NCI-H345 (cell line): ENCODE measurements at places on chromosomes 2 and 18.

- no peak for DNase-seq
These were observed 18.8 kb upstream of the TEX44 start for GRCh38 chr2:231573698-231574421.

GRCh38 chr2:238233625-238234024 lies 6.2 kb downstream of the HES6 start:
- DNase-seq, result no peak

DNA sequence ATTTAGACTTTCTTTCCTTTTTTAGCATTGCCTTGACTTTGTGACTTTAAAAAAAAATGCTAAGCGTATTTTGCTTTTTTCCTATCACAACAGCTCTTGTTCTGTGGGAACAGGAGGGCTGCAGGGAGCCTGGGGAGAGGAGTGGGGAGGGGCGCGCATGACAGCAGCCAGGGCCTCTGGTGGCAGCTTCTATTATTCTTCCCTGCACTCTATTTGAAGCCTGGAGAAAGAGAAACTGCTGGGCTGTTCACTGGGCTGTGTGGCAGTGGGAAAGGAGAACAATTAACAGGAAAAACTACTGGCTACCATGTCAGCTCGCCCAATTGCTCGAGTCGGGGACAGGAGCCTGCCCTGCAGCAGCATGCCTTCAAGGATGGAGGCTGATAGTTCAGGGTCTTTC lies 119.0 kb upstream of the ZBTB14 start:
- no peak for DNase-seq

DNA sequence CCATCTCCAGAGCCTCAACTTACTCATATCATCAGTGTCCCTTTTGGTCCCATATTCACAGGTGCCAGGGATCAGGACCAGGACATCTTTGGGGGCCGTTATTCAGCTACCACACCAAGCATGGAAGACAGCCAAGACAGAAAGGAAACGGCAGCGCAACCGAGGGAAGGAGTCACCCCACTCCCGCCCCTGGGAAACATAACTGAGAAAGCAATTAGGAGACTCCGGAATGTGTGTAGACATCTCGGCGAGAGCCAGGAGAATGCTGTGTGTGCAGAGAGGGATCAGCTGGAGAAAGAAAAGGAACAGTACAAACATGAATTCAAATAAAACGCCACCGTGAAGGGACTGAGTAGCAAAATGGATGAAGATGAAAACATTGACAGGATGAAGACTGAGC lies 13.4 kb upstream of the BOK start:
- no peak for DNase-seq

- no peak for DNase-seq
These were observed 874 bp downstream of the NDUFAF7 start for GRCh38 chr2:37232131-37232933.

- DNase-seq, result no peak
These were observed 134.8 kb downstream of the GCA start for GRCh38 chr2:162478721-162479129.

DNA sequence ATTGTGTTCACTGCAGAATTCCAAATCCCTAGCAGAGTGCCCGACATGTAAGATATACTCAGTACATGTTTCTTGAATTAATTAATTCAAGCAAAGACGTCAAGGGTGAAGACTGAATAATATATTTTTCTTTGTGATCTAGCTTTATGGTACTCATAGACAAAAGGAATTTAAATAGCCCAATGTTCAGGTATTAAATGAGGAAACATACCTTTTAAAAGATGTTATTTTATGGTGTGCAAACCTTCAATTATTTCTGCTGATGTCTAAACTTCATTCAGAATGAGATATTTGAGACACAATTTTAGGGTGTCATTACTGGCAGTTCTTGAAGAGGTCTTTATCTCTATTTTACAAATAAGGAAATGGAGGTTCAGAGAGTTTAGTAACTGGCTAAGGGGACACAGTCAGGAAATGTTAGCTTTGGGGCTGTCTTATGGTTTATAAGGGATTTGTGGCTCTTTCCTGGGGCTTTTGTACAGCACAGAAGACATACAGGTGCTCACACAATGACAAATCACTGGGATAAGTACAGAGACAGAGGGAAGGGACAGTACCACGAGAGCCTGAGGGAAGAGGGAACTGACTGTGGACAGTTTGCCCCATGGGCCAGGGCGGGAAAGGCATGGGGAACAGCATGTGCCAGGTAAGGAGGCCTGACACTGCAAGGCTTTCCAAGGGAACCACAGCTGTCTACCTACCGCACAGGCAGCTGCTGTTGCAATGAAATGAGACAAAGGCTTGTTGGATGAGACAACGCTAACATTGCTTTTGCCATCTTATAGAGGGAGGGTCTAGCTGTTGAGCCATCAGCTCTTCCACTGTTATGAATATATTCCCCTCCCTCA lies 155.3 kb downstream of the DDX1 start:
- no peak for DNase-seq

DNA sequence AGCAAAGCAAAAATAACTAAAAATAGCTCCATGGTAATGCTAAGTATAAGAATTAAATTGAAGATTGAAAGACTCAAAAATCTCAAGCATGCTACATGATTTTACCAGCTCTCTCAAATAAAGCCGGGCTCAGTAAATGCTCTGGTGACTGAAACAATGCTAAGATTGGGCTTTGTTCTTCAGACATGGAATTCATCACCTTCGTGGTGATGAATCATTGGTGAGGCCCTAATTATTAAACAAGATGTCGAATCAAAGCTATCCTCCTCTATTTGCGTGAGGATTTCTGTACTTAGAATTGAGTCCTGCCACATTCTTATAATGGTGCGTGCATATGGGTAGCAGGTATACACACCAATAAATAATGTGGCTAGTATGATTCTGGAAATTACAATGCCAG lies 58.8 kb upstream of the LRRTM1 start:
- no peak for DNase-seq

- DNase-seq, result peak; percentile 69
These were observed 41.4 kb downstream of the STEAP3 start for GRCh38 chr2:119264781-119265692.

- no peak for DNase-seq
These were observed 140.6 kb upstream of the ID2 start for GRCh38 chr2:8541223-8541622.

- DNase-seq, result peak; percentile 8
These were observed 190.4 kb downstream of the KIAA1328 start for GRCh38 chr18:37019157-37019827.

GRCh38 chr18:48962994-48963561 lies 12.3 kb upstream of the SMAD7 start:
- DNase-seq, result no peak

- DNase-seq, result no peak
These were observed 38.7 kb downstream of the INPP4A start for GRCh38 chr2:98483257-98483861.

DNA sequence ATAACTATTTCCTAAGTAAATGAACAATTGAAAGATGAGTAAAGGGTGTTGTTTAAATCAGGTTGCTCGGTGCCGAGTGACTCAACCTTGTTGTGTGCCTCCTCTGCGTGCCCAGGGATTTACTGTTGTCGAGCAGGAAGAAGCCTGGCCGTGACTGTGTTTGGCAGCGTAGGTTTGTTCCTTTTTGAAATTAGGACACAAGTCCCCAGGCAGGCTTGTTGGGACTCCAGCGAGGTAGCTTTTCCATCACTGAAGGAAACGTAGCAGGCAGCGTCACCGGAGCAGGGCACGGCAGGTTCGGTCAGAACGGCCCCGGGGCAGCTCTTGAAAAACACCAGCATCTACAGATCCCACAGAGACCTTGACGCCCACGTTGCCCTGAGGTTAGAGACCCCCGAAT lies 48.6 kb downstream of the TMEM18 start:
- DNase-seq, result no peak

GRCh38 chr2:149857344-149857743 lies 269.8 kb upstream of the MMADHC start:
- no peak for DNase-seq

DNA sequence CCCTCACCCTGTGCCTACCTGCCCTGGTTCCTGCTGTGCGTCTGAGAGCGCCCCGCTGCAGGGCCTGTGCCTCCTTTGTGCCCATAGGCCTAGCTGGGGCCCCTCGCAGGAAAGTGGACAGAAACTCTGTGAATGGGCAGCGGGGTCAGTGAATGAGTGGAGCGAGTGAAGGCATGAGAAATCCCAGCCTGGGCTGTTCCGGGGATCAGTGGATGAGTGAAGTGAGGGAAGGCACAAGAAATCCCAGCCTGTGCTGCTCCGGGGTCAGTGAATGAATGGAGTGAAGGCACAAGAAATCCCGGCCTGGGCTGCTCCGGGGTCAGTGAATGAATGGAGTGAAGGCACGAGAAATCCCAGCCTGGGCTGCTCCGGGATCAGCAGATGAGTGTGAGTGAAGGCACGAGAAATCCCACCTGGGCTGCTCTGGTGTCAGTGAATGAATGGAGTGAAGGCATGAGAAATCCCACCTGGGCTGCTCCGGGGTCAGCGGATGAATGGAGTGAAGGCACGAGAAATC lies 2.0 kb downstream of the COLEC11 start:
- no peak for DNase-seq

DNA sequence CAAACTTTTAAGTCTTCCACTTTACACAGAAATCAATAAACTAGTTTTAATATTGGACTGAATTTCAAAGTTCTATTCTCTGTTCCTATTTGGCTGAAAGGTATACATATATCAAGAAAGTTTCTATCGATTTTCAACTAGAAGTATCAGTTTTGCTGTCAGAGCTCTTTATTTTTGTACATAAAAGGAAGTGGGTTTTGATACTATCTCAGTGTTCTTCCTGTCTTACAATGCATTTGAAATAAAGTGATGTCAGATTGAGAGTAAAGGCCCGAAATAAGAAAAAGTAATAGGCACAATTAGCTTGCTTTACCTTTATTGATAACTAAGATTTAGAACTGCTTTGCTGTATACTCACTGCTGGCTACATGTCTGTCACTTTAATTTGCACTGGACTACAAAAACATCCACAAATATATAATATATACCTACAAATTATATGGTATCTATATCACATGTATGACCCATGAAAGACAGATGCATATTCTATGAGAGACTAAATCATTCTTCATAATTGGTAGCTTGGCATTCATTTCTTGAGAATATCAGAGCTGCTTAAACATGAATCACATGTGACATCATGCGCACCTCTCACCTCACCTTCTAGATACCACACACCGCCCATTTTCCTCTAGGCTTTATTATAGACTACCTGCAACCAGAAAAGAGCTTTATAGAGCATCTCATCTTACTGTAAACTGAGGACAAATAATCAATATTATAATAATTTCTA lies 83.6 kb downstream of the ASXL2 start:
- no peak for DNase-seq

- no peak for DNase-seq
These were observed 281.4 kb upstream of the KCNH7 start for GRCh38 chr2:163119966-163120365.

GRCh38 chr2:15583826-15584225 lies 7.8 kb upstream of the DDX1 start:
- DNase-seq, result no peak

DNA sequence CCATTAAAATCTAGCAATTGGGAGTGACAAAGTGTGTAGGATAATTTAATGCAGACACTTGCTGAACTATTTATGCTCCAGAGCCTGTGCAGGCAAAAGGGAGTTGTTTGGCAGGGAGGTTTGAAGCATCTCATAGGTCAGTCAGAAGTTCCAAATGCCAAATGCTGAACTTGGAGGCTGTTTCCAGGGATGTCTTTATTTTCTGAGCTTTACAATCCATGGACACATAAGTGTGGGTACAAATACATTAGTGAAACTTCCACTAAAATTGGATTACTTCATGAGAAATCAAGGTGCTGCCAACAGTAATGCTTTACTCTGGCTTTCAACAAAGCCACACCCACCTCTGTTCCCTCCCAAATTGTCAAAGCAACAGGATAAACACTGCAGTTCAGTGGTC lies 422.1 kb upstream of the SETBP1 start:
- DNase-seq, result no peak

DNA sequence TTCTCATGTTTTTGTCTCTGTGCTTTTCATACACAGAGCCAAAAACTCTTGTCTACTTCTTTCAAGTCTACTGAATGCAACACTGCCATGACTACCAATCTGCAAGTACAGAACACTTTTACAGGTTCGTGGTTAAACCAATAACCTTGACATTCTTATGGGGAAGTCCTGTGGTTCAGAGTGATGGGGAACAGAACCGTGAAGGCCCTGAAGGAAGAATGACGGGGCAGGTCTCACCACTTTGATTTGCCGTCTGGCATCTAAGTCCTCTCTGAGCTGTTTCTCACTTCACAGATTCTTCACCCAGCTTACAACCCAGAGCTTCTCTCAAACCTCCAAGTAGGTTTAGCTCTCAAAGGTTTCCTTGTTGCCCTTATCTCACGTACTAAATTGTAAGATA lies 117.5 kb upstream of the SNTG2 start:
- no peak for DNase-seq

GRCh38 chr2:179024445-179024844 lies 25.5 kb downstream of the CCDC141 start:
- no peak for DNase-seq

GRCh38 chr2:206064077-206064476 lies 21.9 kb downstream of the INO80D start:
- DNase-seq, result no peak

DNA sequence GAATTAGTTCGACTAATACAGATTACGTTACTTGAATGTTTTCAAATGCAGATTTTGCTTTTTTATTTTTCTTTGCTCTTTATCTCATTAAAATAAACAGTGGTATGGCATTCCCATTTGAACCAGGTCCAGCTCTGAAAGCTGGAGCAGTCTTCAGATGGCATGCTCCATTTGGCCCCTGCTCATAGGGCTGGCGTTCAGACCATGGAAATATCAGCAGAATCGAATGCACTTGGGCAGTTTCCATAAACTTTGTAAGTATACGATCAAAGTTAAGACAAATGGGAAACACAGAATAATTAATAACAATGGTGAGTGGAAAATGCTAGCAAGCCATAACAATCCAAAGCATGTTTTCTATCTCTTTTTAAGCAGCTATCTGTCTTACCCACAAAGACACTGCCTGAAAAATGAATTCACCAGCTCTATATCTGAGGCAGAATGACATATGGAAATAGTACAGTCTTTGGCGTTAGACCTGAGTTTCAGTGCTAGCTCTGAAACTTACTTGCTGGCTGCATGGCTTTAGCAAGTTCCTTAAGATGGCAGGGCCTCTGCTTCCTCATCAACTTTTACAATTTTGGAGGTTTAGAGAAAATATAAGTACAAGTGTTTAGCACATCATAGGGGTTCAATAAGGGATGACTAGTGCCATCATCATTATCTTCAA lies 131.6 kb downstream of the BCL2 start:
- no peak for DNase-seq

GRCh38 chr18:22349317-22349898 lies 68.3 kb downstream of the CTAGE1 start:
- no peak for DNase-seq

DNA sequence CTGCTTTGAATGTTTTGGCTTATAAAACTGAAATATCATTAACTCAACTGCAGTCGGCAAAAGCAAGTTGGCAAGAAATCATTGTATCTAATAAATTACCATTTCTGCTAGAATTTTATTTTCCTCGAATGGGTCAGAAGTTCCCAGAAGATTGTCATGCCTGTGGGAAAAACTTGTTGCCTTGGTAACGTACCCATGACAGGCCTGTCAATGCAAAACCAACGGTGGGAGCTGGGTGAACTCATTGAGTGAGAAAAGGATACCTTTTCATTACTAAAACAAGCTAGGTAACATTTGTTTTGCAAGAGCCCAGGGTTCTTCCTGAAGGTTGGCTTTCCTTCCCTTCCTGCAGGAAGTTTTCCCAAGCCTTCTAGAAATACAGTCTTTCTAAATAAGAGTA lies 9.5 kb downstream of the PLB1 start:
- no peak for DNase-seq

- no peak for DNase-seq
These were observed 65.3 kb downstream of the OLA1 start for GRCh38 chr2:174183076-174183475.

GRCh38 chr2:218296847-218297246 lies 4.5 kb upstream of the TMBIM1 start:
- DNase-seq, result no peak
